GDM1 (cell line): ENCODE measurements at places on chromosomes 4 and X.

DNA sequence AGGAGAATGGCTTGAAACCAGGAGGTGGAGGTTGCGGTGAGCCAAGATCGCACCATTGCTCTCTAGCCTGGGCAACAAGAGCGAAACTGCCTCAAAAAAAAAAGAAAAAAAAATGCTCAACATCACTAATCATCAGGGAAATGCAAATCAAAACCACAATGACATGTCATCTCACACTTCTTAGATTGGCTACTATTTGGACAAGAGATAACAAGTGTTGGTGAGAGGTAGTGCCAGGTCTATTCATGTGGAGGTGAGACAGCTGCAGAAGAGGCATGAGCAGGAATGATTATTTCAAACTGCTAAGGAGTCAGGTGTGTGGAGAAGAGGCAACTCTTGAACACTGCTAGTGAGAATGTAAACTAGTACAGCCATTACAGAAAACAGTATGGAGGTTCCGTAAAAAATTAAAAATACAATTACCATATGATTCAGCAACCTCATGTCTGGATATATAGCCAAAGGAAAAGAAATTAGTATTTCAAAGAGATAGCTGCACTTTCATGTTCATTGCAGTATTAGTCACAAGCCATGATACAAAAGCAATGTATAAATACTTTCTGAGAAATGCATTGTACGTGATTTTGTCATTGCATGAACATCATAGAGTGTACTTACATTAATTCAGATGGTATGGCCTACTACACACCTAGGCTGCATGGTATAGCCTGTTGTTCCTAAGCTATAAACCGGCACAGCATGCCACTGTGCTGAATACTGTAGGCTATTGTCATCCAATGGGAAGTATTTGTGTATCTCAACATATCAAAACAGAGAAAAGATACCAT, 75.3 kb downstream of the TMEM144 start:
- DNase-seq = no peak

GRCh38 chr4:138405466-138405891, 163.3 kb upstream of the SLC7A11 start:
- no peak for DNase-seq

DNA sequence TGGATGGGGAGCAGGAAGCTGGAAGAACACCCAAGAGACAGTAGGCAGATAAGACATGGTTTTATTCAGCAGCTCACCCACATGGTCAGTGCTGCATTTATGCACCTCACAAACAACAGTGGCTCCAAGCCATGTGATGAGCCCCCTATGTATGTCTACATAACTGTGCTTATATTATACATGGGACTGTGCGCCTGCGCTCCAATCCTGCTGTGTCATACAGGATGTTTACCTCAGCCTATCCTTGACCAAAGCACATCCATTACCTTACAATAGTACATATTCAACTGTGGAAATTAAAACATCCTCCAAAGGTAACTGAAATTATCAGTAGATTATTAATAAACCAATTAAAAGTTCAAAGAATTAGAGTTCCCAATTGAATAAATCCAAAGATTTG, 44.1 kb upstream of the SGMS2 start:
- no peak for DNase-seq

DNA sequence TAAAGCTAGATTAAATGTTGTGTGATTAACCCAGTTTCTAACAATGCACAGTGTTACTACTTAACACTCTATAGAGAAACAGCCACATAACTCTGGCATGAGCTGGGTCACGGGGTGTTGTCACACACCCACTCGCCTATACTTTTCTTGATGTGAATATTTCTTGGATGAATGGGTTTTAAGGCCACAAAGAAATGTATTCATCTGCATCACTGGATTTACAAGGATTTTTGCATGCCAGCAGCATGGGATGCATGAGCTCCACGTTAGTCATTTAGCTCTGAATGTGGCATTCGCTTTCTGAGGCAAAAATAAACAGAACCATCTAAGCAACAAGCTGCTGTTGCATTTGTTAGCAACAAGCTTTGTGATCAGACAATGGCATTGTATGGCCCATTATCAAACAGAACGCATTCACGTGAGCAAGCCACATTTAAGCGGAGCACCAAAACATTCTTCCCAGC, 89.7 kb downstream of the LRP2BP start:
- no peak for DNase-seq

- DNase-seq = peak; percentile 39
These were observed 921 bp upstream of the SETD7 start for GRCh38 chr4:139556724-139557555.

DNA sequence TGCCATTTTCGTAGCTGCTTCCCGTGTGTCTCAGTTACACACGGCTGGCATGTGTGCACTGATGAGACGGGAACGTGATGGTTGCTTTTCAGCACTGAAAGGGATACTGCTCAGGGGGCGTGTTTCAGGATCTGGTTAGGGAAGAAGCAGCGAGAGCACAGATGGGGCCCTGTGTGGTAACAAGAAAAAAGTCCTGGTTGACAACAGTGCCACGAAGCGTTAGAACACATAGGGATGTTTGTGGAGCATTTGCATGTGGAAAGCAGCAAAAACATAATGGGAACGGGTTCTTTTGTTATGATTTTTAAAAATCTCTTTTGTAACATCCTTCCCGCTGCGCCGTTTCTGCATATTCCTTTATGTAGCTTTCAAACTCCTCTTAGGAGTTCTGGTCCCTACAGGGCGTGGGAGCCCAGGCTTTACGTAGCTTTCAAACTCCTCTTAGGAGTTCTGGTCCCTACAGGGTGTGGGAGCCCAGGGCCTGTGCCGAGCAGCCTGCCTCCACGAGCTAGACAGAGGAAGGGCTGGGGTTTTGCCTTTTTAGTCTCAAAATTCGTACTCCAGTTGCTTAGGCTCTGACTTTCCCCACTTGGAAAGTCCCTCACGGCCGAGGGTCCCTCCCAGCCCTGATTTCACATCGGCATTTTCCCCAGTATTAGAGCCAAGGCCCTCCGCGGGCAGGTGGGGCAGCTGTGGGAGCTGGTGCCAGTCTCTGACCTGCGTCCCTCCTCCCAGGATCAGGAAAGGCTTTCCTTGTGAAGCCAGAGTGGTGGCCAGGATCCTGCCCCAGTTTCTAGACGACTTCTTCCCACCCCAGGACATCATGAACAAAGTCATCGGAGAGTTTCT, 11.0 kb upstream of the MSANTD1 start:
- DNase-seq = no peak

- DNase-seq = no peak
These were observed 1.5 kb upstream of the ASMTL start for GRCh38 chrX:1453951-1454785.

- DNase-seq = no peak
These were observed 21.7 kb downstream of the PPP2R2C start for GRCh38 chr4:6450709-6451108.

DNA sequence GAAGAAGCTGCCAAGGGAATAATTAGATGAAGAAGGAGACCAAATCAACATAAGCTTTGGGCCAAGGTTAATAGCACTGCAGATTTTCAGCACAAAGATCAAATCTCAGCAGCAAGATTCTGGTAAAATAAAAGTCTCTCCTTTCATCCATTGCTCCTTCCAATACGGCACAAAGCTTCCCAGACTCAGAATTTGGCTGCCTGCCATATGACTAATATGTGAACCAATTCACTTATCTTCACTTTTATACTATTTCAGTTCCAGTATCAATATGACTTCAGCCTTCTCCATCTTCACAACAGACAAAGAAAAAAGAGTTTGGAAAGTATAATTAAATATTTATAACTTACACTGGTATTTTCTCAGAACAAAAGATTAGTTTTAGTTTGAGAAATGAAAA, 978.3 kb upstream of the GRID2 start:
- no peak for DNase-seq

GRCh38 chr4:140472156-140472555, 25.9 kb downstream of the MGAT4D start:
- DNase-seq = no peak

- DNase-seq = no peak
These were observed 18.0 kb downstream of the HHIP start for GRCh38 chr4:144663834-144664475.

GRCh38 chr4:95394752-95395306, 153.9 kb downstream of the UNC5C start:
- no peak for DNase-seq

- no peak for DNase-seq
These were observed 107.0 kb upstream of the TENM3 start for GRCh38 chr4:182136201-182136600.

DNA sequence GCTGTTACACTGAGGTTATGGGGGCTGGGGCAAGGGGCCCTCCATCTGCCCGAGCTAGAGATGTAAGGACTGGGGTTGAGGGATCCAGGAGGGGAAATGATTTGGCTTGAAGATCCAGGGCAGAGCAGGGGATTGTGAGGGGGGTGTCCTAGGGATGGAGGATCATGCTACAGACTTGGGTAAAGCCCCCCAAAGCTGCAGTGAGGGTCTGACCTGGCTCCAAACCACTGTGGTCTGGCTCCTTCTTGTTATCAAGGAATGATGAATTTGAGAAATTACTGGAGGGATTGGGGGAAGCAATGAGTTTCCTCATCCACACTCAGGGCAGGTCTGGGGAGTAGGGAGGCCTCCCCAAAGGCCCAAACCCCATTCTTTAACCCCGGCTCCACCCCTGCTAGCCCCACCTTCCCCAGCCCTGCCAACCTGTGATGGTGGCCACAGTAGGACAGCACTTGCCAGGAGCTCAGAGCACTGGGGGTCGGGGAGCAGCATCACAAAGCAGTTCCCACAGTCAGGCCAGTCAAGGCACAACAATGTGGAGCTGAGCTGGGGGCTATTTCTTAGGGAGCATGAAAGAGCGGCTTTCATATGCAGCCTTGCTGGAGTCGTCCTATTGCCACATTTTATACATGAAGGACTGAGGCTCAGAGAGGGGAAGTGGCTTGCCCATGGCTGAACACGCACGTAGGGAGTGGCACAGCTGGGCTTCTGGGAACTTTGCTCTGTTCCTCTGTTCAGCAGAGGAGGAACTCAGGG, 165.5 kb downstream of the EFNB1 start:
- no peak for DNase-seq

GRCh38 chrX:54494166-54494988, 1.7 kb downstream of the FGD1 start:
- DNase-seq = no peak

DNA sequence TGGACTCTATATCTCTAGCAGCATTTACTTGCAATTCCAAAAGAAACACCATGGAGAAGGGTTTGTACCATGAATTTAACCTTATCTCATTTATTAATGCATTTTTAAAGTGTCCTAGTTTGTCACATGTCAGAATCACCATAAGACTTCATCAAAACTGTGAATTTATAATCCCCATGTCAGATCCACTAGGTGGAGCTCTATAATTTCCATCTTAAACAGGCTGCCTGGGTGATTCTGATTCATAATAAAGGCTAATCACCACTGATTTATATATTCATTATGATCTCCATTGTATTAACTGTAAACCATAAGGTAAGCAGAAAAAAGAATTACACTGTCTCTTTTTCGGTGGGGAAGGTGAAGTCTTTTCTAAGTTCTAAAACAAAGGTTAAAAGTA, 4.0 kb downstream of the TCEAL2 start:
- no peak for DNase-seq

DNA sequence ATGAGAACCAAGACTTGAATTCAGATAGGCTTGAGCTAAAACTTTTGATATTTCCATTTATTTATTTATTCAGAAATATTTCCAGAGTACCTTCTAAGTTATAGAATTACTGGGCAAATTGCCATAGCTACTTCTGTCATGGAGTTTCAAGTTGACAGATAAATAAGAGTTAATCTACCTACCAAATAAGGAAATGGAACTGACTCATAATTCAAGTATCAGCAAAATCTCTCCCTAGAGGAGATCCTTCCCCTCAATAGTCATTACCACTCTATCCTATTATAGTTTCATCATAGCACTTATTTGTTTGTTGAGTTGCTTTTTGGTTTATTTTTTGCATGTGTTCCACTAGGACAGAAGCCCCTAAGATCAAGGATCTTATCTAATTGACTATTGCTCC, 48.8 kb upstream of the CCSER1 start:
- no peak for DNase-seq

GRCh38 chrX:1932231-1932630, 317.4 kb downstream of the ASMT start:
- no peak for DNase-seq

DNA sequence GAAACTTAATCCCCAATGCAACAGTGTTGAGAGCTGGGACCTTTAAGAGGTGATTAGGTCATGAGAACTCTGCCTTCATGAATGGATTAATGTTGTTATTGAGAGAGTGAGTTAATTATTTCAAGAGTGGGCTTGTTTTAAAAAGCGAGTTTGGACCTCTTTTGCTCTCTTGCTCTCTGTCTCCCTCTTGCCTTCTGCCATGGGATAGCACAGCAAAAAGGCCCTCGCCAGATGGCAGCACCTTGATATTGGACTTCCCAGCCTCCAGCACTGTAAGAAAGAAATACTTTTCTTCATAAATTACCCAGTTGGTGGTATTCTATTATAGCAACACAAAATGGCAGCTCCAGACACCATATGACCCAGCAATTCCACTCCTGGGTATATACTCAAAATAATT, 7.0 kb upstream of the ATP6AP2 start:
- no peak for DNase-seq

DNA sequence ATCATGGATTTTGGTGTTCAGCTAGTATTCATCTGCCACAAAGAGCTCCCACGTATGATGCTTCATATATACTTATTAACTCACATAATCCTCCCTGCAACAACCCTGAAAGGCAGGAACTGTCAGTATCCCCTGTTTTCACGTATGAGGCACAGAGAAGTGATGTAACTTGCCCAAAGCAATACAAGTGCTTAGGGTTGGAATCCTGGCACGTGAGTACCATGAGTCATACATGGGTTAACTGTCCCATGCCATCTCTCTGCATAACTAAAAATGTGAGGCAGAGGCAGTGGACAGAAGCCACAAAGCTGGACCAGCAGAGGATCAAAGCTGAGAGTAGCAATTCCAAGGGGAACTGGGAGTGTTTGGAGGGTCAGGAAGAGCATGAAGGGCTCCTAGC, 35.7 kb upstream of the EGFL6 start:
- DNase-seq = no peak

- no peak for DNase-seq
These were observed 855.0 kb upstream of the GRID2 start for GRCh38 chr4:91448668-91449330.

- DNase-seq = no peak
These were observed 95.4 kb downstream of the MBNL3 start for GRCh38 chrX:132393485-132393884.

GRCh38 chr4:93633721-93634120, 194.8 kb upstream of the ATOH1 start:
- DNase-seq = no peak

GRCh38 chr4:146255874-146256273, 41.5 kb downstream of the REELD1 start:
- DNase-seq = no peak

DNA sequence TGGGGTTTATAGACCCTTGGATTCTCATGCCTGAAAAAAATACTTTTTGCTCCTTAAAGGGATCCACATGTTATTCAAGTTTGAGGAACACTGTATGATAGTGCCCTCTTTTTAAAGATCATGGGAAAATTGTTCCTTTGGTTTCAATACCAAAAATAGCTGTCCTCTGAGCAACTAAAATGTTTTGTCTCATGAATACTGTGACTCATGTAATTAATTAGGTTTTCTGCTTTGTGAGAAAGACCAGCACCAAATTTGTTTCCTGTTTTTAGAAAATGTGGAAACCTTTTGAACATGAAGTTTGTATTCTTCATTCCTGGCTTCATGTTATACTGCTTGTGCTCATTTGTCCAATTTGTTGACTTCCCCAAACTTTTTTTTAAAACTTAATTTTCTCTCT, 127.6 kb upstream of the SH3RF1 start:
- DNase-seq = no peak

GRCh38 chr4:165502916-165503907, 124.4 kb downstream of the CPE start:
- DNase-seq = no peak
